ENCODE measurements at places on chromosomes 16 and 17.

DNA sequence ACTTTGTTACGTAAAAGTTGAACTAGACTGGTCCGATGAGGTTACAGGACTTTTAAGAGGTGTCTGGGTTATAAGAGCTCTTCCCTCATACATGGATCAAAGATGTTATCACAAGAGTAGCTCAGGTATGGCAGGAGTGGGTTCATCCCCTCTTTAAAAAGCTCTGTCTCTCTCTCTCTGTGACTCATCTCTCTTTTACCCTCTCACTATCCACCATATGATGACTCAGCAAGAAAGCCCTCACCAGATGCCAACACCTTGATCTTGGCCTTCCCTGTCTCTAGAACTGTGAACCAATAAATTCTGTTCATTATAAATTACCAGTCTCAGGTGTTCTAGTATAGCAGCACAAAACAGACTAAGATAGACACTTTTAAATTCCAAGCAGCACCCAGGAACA lies 1.9 kb upstream of the CLEC19A start:
- no peak for DNase-seq

DNA sequence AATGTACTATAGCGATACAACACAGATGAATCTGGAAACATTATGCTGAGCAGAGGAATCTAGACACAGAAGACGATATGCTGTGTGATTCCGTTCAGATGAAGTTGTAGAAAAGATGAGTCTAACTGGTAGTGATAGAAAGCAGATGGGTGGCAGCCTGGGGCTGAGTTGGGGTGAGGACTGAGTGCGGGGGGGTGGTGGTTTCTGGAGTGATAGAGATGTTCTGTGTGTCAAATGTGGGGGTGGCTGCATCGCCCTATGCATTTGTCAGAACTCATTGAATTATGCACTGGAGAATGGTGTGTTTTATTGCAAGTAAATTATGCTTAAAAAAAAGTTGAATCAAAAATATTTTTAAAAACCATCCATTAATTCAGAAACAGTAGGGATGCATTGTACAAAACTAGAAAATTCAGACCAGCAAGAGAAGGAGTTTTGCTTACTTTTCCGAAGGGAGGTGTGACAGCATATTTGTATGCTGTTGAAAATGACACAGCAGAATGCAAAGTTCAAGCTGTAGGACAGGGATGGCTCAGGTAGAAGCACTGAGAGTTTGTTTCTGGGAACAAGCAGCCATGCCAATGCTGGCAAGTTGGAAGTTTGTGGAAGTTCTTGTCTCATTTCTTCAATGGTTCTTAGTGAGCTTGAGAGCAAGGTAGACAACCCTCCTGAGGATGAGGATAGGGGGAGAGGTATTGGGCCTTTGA lies 13.0 kb upstream of the DRG2 start:
- DNase-seq = no peak

GRCh38 chr16:51237207-51237606 lies 86.1 kb upstream of the SALL1 start:
- DNase-seq = no peak

GRCh38 chr16:73735954-73736353 lies 560.7 kb upstream of the PSMD7 start:
- no peak for DNase-seq

DNA sequence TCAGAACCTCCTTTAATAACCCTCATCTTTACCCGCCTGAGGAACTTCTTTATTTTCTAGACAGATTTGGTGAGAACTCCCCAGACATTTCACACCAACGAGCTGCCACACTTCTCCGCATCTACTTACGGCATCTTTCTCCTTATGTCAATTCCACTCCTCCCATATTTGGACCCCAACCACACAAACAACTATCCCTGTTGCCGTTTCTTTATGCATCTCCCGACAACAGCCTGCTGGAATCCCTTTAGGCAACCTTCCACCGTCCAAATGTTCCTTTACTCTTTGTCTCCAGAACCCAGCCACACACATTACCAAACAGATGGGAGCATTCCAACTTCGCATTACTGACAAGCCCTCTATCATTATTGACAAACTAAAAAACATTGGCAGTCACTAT lies 8.8 kb upstream of the ENDOV start:
- no peak for DNase-seq

DNA sequence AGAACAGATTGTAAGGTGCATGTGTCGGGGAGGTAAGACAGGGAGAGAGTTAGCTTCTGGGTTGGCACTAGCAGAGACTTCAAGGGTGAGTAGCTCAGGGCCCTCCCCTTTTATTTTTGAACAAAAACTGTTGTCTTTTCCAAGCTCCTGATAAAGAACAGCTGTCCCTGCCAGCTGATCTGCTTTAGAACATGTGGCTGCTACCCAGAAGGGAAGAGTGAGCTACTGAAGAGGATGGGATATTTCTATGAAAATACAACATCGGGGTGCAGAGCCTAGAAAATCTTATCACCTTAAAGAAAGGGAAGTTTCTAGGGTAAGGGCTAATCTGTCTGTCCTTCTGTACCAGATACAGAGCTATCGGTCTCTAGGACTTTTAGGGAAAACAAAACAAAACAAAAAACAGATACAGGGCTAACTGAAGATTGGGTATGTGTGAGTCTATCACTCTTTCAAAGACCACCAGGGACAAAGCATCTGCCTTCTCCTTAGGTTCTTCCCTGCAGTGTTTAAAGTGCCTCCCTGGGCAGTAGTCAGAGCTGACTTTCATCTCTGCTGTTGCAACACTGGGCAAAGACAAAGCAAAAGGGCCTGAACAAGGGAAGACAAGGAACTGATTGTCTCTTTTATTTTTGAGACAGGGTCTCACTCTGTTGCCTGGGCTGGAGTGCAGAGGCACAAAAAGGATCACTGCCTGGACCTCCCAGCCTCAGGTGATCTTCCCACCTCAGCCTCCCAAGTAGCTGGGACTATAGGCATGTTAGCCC lies 5.0 kb upstream of the DHRS13 start:
- DNase-seq = no peak

DNA sequence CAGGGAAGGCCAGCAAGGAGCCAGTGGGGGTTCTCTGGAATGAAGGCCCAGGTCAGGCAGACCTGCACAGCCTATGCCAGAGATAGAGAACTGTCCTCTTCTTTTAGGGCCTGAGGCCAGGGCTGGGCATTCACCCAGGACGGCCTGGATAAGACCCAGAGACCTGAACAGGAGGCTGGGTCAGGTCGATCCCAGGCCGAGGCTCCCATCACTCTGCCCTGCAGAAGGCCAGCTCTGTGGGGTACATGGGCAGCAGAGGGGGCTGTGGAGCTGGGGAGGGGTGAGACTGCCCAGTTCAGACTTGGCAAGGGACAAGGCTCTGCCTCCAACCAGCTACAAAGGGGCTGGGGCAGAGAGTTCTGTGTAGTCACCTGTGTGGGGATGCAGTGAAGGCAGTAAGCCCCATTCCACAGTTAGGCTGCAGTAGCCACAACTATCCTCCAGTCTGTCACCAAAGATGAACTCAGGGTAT lies 14.6 kb downstream of the HSD11B2 start:
- no peak for DNase-seq

DNA sequence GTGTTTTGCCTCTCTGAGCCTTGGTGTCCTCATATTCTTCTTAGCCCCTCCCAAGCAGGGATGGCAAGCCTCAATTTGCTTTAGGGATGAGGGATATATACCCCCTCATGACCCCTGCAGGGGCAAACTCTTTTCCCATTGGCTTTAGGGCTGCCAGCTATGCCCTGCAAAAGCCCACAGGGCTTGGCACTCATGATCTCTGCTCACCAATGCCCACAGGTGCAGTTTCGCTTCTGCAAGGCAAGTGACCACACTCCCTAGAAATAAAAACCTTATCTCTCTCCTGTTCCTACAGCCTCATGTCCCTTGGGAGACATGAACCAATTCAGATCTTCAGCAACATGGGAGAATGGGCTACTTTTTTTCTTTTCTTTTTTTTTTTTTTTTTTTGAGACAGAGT lies 8.8 kb downstream of the BEAN1 start:
- DNase-seq = no peak

GRCh38 chr16:56551796-56552738 lies 12.8 kb upstream of the MT4 start:
- DNase-seq = no peak

GRCh38 chr17:76232342-76232741 lies 8.0 kb downstream of the RNF157 start:
- DNase-seq = no peak

DNA sequence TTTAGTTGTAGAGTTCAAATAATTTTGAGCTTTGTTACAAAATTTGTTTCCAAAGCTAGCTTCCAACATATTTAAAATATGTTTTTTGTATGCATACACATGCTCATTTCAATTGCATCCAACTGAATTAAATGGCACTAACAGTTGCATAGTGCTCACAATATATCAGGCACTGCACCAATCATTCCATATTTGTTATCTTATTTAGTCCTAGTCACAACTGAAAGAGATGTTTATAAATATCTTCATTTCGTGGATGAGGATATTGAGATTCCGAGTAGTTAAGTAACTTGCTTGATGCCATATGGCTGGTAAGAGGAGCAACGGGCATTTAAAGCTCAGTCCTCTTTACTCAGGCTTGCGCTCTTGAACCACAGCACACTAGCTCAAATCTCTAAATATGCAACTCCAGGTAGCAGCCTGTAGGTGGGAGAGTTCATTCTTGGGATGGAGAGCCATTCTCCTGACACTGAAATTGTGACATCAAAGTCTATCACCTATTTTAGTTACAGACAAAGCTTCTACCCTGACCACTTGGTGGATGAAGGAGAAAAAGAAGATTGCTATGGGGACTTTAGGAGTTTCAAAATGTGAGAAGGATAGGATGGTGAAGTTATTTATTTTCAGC lies 118.0 kb upstream of the CA10 start:
- no peak for DNase-seq

DNA sequence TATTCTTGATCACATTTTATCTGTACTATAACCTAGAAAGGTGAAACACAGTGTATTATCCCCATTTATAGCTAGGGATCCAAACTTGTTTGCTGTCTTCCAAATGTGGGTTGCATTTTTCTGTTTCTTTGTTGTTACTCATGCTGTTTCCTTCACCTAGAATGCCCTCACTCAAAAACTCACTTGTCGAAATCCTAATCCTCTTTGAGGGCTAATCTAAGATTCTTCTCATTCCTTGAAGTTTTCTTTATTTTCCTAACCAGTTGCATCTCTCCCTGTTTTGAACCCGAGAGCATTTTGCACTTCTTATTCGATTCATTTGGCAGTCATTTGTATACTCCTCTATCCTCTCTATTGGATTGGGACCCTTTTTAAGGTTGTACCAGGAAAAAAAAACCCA lies 9.6 kb downstream of the CALCOCO2 start:
- DNase-seq = no peak

GRCh38 chr17:27741361-27741861 lies 58.9 kb downstream of the NOS2 start:
- DNase-seq = no peak

- no peak for DNase-seq
These were observed 438 bp downstream of the GRN start for GRCh38 chr17:44345454-44346026.

DNA sequence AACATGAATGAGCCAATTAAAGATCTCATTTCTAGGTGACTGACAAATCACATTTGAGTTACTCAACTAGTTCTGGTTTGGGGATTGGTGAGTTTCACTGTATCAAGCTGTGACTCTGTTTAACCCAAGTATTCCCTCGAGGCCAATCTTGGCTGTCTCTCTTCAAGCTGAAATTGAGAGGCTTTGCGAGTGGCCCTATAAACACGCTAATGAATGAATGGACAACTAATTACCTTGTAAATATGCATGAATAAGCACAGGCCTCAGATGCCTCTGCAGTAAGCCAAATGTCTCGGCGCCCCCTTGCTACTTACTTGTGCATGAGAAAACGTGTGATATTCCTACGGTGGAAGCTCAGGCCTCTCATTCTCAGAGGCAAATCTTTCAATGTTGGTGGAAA lies 450.3 kb upstream of the PSMD7 start:
- no peak for DNase-seq

DNA sequence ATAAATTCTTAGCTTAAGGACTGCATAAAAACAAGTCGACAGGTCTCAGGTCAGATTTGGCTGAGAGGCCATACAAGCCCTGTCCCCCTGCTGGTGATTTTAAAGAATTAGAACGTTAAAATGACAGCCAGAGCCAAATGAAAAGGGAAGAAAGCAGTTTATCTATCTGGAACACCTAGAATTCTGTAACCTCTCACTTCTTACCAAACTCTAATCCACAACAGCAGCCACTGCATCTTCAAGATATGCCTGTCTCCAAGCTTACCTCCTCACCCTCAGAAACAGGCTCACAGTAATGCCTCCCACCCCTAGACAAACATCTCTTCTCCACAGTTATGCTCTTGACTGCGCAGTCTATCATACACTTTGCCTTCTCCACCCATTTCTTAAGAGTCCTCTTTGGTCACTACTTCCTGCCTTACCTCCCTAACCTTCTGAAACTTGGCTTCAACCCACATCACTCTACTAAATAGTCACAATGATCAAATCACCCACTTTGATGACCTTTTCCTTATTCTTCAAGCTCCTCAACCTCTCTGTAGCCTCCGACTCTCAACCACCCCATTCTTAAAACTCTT lies 14.2 kb downstream of the ANKFY1 start:
- no peak for DNase-seq

GRCh38 chr17:193841-194806 lies 12.7 kb upstream of the DOC2B start:
- no peak for DNase-seq

DNA sequence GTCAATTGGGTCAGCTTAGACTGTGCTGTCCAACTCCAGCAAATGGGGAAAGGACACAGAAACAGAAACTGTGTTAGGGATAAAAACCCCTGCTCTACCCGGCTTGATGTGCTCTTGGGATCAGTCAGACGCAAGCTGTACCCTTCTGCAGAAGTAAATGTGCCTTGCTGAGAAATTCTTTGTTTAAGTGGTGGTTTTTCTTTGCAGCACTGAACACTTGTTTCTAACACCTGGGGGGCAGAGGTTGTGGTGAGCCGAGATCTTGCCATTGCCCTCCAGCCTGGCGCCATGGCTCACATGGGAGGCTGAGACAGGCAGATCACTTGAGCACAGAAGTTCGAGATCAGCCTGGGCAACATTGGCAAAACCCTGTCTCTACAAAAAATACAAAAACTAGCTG lies 18.5 kb upstream of the ARL4D start:
- no peak for DNase-seq

GRCh38 chr17:74391771-74392170 lies 24.5 kb downstream of the GPR142 start:
- no peak for DNase-seq

DNA sequence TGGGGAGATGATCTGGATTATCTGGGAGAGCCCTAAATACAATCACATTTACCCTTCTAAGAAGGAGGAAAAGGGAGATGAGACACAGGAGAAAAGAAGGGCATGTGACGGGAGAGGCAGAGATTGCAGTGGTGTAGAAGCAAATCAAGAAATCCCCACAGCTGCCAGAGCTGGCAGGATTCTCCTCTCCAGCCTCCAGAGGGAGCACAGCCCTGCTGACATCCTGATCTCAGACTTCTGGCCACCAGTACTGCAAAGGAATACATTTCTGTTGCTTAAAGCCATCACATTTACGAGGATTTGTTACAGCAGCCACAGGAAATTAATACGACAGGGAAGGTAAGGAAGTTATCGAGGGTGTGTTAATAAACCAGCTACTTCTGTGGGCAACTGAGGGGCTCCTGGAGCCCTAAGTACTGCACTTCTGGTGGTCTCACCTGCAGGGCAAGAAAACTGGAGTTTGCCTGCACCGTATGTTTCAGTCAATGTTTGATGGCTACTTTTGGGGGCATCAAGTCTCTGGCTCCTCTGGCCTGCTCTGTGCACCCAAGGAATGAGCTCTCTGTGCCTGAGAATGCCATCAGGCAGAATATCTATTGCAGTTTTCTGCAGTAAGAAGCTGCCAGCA lies 22.9 kb upstream of the CDH13 start:
- DNase-seq = no peak
